ENCODE measurements at places on chromosomes 12 and 14. TPM values are rescaled to one million over a fixed set of nuclear protein-coding genes. Genes with fewer than 3 reads are reported as not detected.

WIF1 gene
- polyA plus RNA-seq: not detected

C12orf54 gene
- not detected for polyA plus RNA-seq

AGAP2 gene
- polyA plus RNA-seq: 3.9 TPM

PRPH gene
- 1.7 TPM for polyA plus RNA-seq

- no peaks in the 10 kb centered on the region for H3K36me3 ChIP-seq
- DNase-seq: no peak
- H3K27ac ChIP-seq: no peak overlapping the region
- H3K4me1 ChIP-seq: no peaks in the 10 kb centered on the region
- H3K4me3 ChIP-seq: no peak overlapping the region
Measured at GRCh38 chr12:61111218-61111617, 1149.0 kb upstream of the USP15 start.

HELB gene
- polyA plus RNA-seq: 0.38 TPM

EVL gene
- 34.2 TPM for polyA plus RNA-seq

- H3K27ac ChIP-seq: no peak overlapping the region
- no peak overlapping the region for H3K4me3 ChIP-seq
- H3K27me3 ChIP-seq: no peaks in the 10 kb centered on the region
- DNase-seq: peak; percentile 1
- peaks cover 7% of the 10 kb centered on the region for H3K36me3 ChIP-seq
Measured at GRCh38 chr12:22447223-22447622, 97.1 kb downstream of the C2CD5 start.

PPP1R1A gene
- not detected for polyA plus RNA-seq

DNA sequence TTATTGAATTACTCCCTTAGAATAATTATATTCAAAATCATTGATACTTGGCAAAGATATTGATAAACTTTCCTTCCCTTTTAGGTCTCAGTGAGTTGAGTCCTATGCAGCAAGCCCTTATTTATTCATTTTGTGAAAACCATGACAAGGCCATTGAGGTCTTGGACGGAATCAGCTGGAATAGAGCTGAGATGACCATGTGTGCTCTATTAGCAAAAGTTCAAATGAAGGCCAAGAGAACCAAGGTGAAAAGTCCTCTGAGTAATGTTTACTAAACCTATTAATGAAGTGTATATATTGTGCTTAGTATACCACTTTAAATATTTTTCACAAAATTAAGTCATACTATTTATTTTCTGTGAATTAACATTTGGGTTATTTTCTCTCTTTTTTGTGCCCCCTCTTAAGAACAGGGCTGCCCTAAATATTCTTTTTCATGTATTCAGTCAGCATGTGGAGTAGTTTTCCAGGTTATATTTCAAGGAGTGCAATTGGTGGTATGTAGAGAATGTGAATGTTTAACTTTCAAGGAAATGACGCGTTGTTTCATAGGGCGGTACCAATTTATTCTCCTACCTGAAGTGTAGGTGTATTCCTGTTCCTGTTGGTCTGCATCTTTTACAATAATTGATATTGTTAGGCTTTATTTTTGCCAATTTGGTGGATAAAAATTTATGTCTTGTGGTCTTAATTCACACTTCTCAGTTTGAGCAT, 201.4 kb downstream of the TTC6 start:
- no peaks in the 10 kb centered on the region for H3K36me3 ChIP-seq
- no peaks in the 10 kb centered on the region for H3K4me1 ChIP-seq
- DNase-seq: no peak
- H3K27ac ChIP-seq: no peak overlapping the region
- no peaks in the 10 kb centered on the region for H3K27me3 ChIP-seq
- no peak overlapping the region for H3K4me3 ChIP-seq

DNA sequence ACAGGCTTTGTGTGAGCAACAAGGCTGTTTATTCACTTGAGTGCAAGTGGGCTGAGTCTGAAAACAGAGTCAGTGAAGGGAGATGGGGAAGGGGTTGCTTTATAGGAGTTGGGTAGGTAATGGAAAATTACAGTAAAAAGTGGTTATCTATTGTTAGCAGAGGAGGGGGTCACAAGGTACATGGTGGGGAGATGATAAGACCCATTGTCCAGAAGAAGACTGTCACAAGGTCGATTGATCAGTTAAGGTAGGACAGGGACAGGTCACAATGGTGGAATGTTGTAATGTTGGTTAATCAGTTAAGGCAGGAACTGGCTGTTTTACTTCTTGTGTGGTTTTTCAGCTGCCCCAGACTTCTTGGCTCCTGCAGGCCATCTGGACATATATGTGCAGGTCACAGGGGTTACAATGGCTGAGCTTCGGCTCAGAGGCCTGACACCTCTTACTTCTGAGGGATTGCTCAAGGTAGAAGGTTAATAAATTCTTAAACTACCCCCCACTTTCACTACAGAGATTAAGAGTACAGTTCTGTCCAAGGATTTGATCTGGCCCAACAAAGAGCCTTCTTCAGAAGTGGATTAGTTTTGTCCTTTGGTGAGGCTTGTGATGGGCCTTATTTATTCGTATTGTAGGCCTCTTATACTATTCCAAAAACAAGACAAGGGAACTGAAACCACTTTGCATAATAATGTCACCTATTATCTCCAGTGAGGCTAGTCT, 13.8 kb upstream of the DHRS4 start:
- DNase-seq: no peak
- no peaks in the 10 kb centered on the region for H3K27me3 ChIP-seq
- H3K27ac ChIP-seq: no peak overlapping the region
- no peaks in the 10 kb centered on the region for H3K4me1 ChIP-seq
- H3K4me3 ChIP-seq: no peak overlapping the region

DNA sequence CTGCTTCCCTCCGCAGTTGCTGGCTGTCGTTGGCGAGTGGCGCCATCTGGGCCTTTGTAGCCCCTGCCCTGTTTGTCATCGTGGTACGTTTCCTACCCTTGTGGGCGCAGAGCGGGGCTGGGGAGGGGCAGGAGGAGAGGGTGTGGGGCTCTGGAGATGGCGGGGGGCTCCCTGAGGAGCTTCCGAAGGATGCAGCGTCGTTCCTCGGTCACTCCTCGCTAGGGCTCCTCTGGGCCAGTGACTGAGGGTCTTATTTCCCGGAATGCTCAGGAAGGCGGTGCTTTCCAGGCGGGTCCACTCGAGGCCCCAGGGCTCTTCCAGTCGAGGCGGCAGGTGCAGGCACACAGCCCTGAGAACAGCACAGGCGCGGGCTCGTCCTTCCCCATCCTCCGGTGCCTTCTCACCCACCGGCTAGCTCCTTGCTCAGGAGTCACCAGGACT, 167.1 kb downstream of the ADGRD1 start:
- no peak for DNase-seq
- no peaks in the 10 kb centered on the region for H3K4me1 ChIP-seq
- H3K36me3 ChIP-seq: no peaks in the 10 kb centered on the region
- no peak overlapping the region for H3K4me3 ChIP-seq
- no peak overlapping the region for H3K27ac ChIP-seq

- no peaks in the 10 kb centered on the region for H3K27me3 ChIP-seq
- no peak for DNase-seq
- H3K27ac ChIP-seq: no peak overlapping the region
- H3K4me1 ChIP-seq: no peaks in the 10 kb centered on the region
Measured at GRCh38 chr14:101033006-101033405, 129.5 kb upstream of the RTL1 start.

- H3K27me3 ChIP-seq: no peaks in the 10 kb centered on the region
- DNase-seq: no peak
- peaks cover 9% of the 10 kb centered on the region for H3K36me3 ChIP-seq
- no peak overlapping the region for H3K4me3 ChIP-seq
Measured at GRCh38 chr14:93200553-93200952, 6.3 kb downstream of the GON7 start.

DNA sequence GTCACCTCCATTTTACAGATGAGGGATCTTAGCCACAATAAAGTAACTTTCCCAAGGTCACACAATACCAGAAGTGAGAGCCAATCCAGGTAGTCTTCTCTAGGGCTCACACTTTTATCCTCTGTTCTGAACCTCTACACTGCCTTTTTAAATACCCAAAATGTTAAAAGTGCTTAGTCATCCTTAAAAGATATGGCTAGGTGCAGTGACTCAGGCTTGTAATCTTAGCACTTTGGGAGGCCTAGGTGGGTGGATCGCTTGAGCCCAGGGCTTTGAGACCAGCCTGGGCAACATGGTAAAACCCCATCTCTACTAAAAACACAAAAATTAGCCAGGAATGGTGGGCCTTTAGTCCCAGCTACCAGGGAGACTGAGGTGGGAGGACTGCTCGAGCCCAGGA, 104.1 kb upstream of the PPP4R3A start:
- DNase-seq: no peak
- no peaks in the 10 kb centered on the region for H3K4me1 ChIP-seq
- no peaks in the 10 kb centered on the region for H3K36me3 ChIP-seq
- no peak overlapping the region for H3K4me3 ChIP-seq
- no peaks in the 10 kb centered on the region for H3K27me3 ChIP-seq
- H3K27ac ChIP-seq: no peak overlapping the region

DNA sequence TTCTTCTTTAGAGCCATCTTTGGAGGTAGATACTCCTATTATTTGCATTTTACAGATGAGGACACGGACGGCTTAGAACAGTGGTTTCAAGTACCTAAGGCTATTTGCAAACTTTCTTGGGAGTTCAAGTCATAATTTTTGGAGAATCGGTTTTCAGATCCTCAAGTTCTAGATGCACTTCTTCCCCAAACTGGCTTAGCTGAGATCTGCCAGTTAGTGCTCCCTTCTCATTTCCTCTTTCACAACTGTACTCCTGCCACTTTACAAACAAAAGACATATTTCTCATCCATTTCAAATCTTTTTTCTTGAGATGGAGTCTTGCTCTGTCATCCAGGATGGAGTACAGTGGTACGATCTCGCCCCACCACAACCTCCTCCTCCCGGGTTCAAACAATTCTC, 77.3 kb downstream of the HELB start:
- no peak overlapping the region for H3K27ac ChIP-seq
- no peak overlapping the region for H3K4me3 ChIP-seq
- no peaks in the 10 kb centered on the region for H3K4me1 ChIP-seq
- H3K36me3 ChIP-seq: no peaks in the 10 kb centered on the region
- H3K27me3 ChIP-seq: no peaks in the 10 kb centered on the region
- DNase-seq: no peak

DNA sequence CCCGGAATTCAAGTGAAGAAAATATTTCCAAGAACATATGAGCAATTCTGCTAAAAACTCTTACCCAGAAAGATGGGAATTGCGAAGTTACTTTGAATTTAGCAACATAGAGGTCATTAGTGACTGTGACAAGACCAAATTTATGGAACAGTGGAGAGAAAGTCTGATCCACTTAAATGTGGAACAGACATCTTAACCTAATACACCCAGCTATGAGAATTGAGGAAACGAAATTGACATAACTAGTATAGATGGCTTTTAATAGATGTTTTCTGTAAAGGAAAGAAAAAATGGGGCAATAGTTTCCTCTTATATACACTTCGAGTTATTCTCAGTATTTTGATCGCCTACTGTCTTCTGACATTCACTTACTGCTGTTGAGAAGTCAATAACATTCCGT, 4.6 kb downstream of the OVCH1 start:
- no peak for DNase-seq
- H3K27ac ChIP-seq: no peak overlapping the region
- H3K4me1 ChIP-seq: no peaks in the 10 kb centered on the region

GRCh38 chr12:69544087-69544486, 41.2 kb upstream of the CCT2 start:
- no peaks in the 10 kb centered on the region for H3K4me1 ChIP-seq
- H3K27me3 ChIP-seq: no peaks in the 10 kb centered on the region
- H3K4me3 ChIP-seq: no peak overlapping the region
- H3K36me3 ChIP-seq: 0 out of 2 replicates have a peak, but pooled peaks cover 4% of the 10 kb centered on the region

DNA sequence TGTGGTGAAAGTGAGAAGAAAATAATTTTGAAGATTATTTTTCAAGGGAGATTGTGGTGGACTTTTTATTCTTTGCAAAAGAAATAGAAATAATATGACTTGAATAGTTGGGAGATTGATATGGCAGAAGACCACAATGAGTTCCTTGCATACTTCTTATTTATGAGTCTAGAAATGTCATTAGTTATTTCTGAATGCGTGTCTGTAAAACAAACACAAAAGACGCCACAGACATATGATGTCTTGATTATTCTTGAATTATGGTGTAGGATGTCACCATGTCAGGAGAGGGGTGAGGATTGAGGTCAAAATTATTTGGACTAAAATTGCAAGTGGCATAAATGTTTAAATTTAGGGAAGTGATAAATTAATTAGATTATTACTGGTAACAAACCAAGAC, 440.7 kb upstream of the PDE3A start:
- no peaks in the 10 kb centered on the region for H3K36me3 ChIP-seq
- no peak overlapping the region for H3K4me3 ChIP-seq
- H3K4me1 ChIP-seq: no peaks in the 10 kb centered on the region
- DNase-seq: no peak
- no peak overlapping the region for H3K27ac ChIP-seq

GRCh38 chr14:95275494-95275893, 44.2 kb downstream of the CLMN start:
- H3K4me1 ChIP-seq: no peaks in the 10 kb centered on the region
- H3K4me3 ChIP-seq: no peak overlapping the region
- no peak overlapping the region for H3K27ac ChIP-seq
- H3K27me3 ChIP-seq: no peaks in the 10 kb centered on the region
- H3K36me3 ChIP-seq: no peaks in the 10 kb centered on the region

DNA sequence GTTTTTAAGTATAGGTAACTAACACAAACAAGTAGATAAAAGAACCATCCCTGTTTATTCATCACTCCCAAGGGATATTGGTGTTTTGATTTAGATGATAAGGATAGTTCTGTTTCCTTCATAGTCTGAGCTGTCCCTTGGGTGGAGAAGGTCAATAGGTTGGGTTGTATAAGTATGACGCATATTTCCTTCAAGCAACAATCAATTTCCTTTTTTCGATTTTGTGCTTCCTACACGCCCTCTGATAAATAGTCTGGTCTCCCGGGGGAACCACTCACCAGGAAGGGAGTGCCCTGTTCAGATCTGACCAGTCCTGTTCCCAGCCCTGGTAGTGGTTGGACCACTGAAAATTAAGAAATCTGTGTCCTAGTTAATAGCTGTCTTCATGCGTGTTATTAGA, 378.8 kb upstream of the FAR2 start:
- no peaks in the 10 kb centered on the region for H3K36me3 ChIP-seq
- no peaks in the 10 kb centered on the region for H3K27me3 ChIP-seq
- H3K4me3 ChIP-seq: no peak overlapping the region
- no peak overlapping the region for H3K27ac ChIP-seq
- H3K4me1 ChIP-seq: no peaks in the 10 kb centered on the region
